ENCODE measurements at places on chromosomes 13 and 19. TPM values are rescaled to one million over a fixed set of nuclear protein-coding genes. Genes with fewer than 3 reads are reported as not detected.

DNA sequence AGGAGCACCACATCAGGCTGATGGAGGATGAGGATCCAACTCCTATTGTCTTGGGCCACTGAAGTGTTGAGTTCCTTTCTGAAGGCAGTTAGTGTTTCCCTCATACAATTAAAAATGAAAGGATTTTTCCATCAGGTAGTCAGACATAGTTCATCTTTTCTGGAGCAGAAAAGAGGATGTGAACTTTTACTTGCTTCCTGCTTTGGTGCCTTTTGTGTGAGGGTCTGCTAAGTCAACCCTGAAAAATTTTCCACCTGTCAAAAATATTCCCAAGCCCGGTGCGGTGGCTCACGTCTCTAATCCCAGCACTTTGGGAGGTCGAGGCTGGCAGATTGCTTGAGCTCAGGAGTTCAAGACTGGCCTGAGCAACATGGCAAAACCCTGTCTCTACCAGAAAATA is 43.9 kb downstream of the RGCC start:
- H3K27me3 ChIP-seq = peaks cover 7% of the 10 kb centered on the region
- H3K36me3 ChIP-seq = no peaks in the 10 kb centered on the region
- no peak overlapping the region for H3K27ac ChIP-seq
- no peak for DNase-seq

DNA sequence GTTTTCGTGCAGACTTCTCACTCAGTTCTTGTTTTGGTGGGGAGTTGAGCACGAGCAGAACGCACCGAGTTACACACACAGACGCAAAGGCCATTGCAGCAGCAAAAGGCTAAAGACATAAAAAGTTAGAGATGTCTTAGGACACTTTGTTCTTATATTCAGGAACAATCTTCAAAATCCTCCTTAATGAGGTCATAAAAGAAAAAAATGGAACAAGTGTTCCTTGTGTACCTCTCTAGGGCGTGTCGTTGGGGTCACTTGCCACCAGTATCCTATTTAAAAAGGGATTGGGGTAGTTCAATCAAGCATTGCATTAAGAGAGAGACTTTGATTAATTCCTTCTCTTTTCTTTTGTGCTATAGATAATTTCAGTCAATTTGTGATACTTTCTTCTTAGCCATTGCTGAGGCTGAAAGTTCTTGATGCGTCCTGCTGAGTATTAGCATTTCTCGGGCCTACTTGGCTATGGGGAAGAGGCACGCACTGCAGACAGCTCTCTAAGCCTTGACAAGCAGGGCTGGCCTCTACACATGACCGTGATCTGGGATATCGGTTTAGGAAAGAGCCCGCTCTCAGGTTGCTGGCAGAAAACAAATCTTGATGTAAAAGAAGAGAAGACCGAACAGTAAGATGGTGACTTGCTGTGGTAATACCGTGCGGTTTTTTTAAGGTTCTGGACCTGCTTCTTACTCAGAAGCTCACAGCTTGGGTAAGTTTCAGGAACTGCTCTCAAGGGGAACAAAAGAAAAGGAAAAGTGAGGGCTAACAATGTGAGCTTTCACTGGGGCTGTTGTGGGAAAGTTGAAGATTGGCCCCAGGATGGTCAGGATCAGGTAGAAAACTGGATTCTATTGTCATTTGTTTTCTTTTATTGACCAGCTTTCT is 223.6 kb downstream of the TM9SF2 start:
- peaks cover 43% of the 10 kb centered on the region for H3K4me1 ChIP-seq
- peak overlapping the region; percentile 46 for H3K27ac ChIP-seq
- no peak for DNase-seq
- H3K27me3 ChIP-seq = no peaks in the 10 kb centered on the region
- no peak overlapping the region for H3K4me3 ChIP-seq
- no peaks in the 10 kb centered on the region for H3K36me3 ChIP-seq

DNA sequence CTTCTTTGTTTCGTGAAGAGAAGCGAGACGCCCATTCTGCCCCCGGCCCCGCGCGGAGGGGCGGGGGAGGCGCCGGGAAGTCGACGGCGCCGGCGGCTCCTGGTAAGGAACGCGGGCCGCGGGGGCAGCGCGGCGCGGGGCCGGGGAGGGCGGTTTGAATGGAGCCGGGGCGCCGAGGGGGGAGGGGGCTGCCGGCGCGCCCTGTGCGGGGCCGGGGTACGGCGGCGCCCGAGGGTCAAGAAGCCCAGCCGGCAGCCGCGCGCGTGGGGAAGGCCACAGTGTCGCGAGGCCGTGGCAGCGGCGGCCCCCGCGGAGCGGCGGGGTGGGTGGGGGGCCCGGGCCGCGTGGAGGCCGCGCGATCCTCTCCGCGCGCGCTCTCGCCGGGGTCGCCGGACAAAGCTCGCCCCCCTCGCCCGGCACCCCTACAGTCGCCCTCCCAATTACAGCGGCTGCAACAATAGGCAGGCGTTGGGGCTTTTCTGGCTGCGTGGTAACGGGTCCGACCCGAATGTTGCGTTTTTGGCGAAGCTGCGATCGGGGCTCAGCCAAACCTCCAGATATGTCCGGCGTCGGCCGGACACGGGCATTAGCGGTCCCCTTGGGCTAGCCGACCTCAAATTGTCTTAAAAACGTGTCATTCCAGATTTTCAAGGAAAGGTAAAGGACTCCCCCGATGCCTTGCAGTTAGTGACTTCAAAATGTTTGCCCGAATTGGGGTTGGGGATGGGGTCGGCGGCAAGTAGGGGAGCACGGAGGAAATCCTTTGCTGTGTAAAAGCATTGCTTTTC is 437 bp downstream of the SMARCA4 start:
- H3K4me1 ChIP-seq = peaks cover 21% of the 10 kb centered on the region
- H3K4me3 ChIP-seq = peak overlapping the region; percentile 89
- DNase-seq = no peak

- peaks cover 55% of the 10 kb centered on the region for H3K27me3 ChIP-seq
- H3K36me3 ChIP-seq = no peaks in the 10 kb centered on the region
- peaks cover 8% of the 10 kb centered on the region for H3K4me1 ChIP-seq
- no peak overlapping the region for H3K4me3 ChIP-seq
These were observed 5.9 kb downstream of the MAST1 start for GRCh38 chr19:12843999-12844732.

DNA sequence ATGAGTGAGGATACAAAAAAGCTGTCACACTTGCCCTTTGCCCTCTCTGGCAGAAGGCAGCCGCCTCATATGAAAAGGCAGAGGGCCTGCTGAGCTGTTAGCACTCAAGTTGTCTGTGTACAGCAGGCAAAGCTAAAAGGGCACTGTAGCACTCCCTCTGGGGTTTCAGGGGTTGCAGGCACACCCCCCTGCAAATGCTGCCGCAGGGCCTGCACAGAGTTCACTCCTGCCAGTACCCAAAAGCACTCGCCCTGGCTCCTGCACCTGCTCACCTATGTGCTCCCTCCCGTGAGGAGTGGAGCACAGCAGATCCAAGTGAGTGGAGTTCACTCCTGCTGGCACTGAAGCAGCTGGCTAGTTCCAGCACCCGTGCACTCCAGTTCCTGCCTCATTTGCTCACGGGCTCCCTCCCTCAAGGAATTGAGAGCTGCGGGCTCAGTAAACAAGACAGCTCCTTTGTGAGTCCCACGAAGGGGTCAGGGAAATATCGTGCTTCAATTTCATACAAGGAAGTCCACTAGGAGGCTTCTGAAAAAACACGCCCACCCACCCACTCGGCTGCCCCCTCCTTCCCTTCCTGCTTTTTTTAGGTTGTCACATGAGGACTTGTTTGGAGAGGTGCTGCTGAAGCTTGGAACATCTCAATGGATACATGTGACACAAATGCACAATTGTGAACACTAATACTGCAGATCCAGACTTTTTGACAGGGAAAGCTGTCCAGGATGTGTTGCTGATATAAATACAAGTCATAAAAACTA is 9.9 kb upstream of the RCBTB2 start:
- H3K4me3 ChIP-seq = no peak overlapping the region
- DNase-seq = no peak
- no peaks in the 10 kb centered on the region for H3K36me3 ChIP-seq
- peaks cover 3% of the 10 kb centered on the region for H3K27me3 ChIP-seq

DNA sequence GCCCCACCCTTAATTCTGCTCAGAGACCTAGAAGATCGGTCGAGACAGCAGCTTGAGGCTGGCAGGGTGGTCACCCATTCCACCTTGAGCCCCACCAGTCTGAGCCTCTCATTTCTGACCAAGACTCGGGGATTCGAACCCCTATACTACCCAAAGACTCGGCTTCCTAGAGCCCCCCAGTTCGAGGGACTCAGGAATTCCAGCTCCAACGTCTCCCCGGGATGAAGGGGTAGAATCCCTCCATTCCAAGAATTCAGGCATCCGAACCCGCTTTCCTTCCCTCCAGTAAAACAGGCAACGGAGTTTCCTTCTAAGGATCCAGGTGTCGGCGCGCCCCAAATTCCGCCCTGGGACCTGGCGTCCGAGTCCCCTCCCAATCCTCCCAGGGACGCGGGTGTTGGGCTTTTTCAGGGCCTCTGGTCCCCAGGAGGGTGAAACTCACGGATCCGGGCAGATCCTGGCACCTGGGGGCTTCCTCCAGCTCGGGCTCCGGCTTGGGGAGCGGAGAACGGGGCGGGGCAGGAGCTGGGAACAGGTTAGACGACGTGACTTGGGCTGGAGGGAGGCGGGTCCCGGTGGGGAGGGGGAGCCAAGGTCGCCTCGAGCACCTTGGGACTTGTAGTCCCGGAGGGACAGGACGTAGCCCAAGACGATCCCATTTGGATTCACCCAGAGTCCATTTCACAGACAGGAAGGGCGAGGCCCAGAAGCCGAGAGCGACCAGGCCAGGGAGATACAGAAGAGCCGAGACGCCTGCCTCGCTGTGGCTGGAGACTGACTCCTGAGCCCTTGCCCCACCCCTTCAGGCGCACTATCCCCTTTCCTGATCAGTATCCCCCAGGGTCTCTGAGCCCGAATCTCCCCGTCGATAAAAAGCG is at the start of gene PPP1R13L:
Gene PPP1R13L (minus strand): TSS at position 513 of the 878 bp plus-strand sequence. CDS start 6,751 bp downstream, outside the sequence.
- peaks cover 12% of the 10 kb centered on the region for H3K4me1 ChIP-seq
- H3K27me3 ChIP-seq = peaks cover 24% of the 10 kb centered on the region
- peak within 1 kb of the TSS; percentile 96 for H3K4me3 ChIP-seq
- peaks cover 7% of the 10 kb centered on the region for H3K36me3 ChIP-seq

DNA sequence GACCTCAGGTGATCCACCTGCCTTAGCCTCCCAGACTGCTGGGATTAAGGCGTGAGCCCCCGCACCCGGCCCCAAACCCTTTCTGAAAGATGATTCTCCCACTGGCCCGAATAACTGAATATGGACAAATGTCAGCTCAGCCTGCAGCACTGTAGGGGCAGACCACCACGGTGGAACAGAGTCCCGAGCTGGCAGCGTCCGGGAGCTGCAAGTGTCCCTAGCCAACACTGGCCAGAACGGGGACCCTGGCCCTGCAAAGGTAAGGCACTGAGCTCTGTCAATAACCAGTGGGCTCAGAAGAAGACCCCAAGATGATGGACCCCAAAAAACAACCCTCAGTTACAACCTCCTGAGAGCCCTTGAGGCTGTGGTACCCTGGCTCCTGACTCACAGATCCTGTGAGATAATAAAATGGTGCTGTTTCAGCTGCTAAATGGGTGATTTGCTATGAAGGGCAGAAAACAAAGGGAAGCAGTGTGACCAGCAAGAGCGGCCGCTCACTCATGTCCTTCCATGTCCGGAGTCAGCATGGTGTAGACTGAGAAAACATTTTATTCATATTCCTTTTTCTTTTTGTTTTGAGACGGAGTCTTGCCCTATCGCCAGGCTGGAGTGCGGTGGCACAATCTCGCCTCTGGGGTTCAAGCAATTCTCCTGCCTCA is 1.6 kb downstream of the LSM7 start:
- H3K4me1 ChIP-seq = peaks cover 28% of the 10 kb centered on the region
- no peaks in the 10 kb centered on the region for H3K36me3 ChIP-seq

- H3K36me3 ChIP-seq = no peaks in the 10 kb centered on the region
- H3K27me3 ChIP-seq = peaks cover 19% of the 10 kb centered on the region
- no peak overlapping the region for H3K4me3 ChIP-seq
- DNase-seq = no peak
These were observed 49.9 kb upstream of the ADGRE1 start for GRCh38 chr19:6837525-6837924.

DNA sequence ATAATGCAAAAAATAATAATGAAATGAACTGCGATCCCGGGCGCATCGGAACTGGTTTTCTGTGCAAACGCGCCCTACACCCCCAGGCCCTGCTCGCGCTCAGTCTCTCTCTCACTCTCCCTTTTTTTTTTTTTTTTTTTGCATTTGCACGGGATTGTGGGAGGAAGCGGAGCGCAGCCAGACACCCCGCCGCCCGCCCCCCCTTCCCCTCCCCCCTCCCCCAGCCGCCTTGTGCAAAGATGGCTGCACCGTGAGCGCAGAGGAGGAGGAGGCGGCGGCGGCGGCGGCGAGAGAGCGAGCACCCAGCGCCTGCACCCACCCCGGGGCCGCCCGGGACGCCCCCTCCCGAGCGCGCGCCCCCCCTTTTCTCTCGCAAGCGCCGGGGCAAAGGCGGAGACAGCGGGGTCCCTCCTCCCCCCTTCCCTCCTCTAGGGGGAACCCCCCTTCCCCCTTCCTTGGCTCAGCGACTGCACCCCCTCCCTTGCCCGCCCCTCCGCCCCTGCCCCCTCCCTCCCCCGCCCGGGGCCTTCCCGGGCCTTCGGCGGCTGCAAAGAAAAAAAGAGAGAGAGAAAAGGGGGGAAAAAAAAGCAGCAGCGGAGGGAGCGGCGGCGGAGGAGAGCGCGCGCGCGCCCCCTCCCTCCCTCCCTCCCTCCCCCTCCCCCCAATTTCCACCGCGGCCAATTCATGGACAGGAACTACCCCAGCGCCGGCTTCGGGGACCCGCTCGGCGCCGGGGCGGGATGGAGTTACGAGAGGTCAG is at the start of gene PRR12:
Gene PRR12 (plus strand): TSS at position 212 of the 760 bp plus-strand sequence. CDS start 473 bp downstream, at position 685.
- peak within 1 kb of the TSS; percentile 95 for H3K27ac ChIP-seq
- peak; percentile 49 for DNase-seq
- H3K27me3 ChIP-seq = no peaks in the 10 kb centered on the region
- H3K36me3 ChIP-seq = peaks cover 9% of the 10 kb centered on the region

- H3K27ac ChIP-seq = no peak overlapping the region
- peak; percentile 46 for DNase-seq
- H3K4me1 ChIP-seq = peaks cover 2% of the 10 kb centered on the region
- peaks cover 42% of the 10 kb centered on the region for H3K27me3 ChIP-seq
- peak overlapping the region; percentile 61 for H3K4me3 ChIP-seq
These were observed 23.5 kb downstream of the KCTD15 start for GRCh38 chr19:33819880-33820781.

DNA sequence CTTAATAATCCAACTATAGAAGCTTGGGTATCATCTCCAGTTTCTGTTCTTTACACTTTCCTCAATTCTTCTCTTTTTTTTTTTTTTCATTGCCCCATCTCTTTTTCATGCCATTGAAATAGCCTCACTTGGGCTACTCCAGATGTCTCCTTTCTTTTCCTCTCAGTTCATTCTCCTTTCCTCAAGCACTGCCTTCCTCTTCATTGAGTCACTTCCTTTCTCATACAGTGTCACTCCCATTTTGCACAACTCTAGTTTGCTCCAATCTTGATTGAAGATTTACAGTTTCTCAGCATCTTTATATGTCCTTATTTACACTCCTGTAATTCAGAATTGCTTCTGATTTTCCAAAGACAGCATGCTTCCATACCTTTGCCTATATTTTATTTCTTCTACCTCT is 61.3 kb downstream of the IPO5 start:
- H3K36me3 ChIP-seq = peaks cover 37% of the 10 kb centered on the region
- no peaks in the 10 kb centered on the region for H3K4me1 ChIP-seq
- no peak for DNase-seq

The SIGLEC9 gene
- total RNA-seq = not detected

The EDNRB gene
- total RNA-seq = 0.38 TPM

The NRTN gene
- total RNA-seq = 2.1 TPM

The ZNF575 gene
- total RNA-seq = 0.60 TPM

The FOSB gene
- 5.3 TPM for total RNA-seq

The IL11 gene
- 2.8 TPM for total RNA-seq

The PSG1 gene
- total RNA-seq = not detected

The ZNF135 gene
- 17.3 TPM for total RNA-seq

The CYP2F1 gene
- total RNA-seq = not detected

The ZNF460 gene
- total RNA-seq = 61.3 TPM

Data from progenitor cell of endocrine pancreas (in vitro differentiated cells).